ENCODE measurements at places on chromosomes 16 and 17.

DNA sequence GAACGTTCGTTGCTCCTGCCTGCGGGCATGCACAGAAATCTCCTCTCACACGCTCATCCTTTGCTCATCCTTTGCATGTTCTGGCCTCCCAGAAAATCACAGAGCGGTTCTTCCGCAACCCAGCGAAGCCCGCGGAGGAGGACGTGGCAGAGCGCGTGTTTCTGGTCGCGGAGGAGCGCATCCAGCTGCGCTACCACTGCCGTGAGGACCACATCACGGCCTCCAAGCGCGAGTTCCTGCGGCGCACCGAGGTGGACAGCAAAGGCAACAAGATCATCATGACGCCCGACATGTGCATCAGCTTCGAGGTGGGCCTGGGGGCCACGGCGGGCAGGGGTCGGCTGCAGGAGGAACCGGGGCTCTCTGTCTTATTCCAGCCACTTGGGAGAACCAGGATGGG is 9.6 kb upstream of the KATNB1 start:
- no peak for DNase-seq

GRCh38 chr17:59492091-59492451 is 73.3 kb upstream of the DHX40 start:
- DNase-seq: no peak

DNA sequence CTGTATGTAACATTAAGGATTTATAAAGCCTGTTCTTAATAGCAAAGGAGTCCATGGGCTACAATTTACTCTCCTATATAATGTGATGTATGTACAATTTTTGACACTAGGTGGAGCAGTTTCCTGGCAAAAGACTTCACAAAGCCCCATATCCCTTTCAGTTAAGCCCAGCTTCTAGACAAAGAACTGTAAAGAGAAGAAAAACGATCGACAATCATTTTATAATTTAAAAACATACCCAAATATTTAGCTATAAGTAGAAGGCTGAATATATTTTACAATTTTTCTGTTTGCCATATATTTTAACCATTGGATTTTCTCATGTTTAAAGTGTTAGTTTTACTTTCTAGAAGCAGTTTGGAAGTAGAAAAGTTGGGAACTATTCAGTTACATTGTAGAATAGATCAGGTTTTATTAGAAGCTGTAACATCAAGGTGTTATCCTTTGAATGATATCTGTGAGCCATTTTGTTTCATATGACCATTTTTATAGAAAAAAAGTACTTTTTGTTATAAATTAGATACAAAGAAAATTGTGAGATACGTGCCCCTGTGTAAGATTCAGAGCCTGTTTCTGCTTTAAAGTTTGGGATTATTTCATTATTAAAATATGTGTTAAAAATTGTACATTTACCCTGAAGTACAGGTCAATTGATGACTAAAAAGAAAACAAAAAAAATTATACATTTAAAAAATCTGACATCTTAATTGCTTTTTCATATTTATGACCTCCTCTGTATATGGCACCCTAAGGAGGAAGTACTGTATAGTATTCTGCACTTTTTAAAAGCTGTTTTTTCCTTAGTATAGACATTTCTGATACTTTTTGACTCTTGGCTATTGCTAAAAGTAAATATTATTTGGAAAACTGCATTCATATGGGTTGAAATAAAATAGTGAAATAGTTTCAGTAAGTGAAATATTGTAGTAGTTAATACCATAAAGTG is 46.3 kb downstream of the VMP1 start:
- DNase-seq: peak; percentile 90

DNA sequence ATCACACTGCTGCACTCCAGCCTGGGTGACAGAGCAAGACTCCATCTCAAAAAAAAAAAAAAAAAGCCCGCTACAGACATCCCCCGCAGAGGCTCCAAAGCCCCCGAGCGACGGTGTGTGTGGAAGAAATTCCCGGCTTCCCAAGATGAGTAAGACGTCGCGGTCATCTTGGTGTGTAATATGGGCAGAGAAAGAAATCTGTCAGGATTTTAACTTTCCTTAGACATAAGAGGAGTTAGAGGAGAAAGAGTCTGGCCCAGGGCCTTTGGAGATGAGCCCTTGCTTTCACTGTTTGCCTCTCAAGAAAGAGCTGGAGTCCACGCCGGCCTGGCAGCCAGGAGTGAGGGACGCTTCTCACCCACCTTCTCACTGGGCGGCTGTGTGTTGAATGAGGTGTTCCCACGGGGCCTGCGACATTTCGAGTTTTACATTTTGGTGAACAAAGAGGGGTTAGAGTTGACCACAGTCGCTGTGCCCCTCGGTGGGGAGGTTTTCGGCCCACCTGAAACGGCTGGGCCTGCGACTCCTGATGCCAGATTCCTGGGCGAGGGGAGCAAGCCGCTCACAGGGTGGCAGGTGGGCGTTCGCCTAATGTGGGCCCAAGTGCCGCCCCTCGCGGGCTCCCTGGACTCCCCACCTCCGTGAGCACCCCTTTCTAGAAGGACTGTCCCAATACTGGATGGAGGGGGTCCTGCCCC is 17.9 kb downstream of the C1QTNF1 start:
- no peak for DNase-seq
